ACHN (cell line): ENCODE measurements at places on chromosomes 12 and 14.

GRCh38 chr14:96205059-96205977, 679 bp downstream of the BDKRB2 start:
- DNase-seq = peak; percentile 2

DNA sequence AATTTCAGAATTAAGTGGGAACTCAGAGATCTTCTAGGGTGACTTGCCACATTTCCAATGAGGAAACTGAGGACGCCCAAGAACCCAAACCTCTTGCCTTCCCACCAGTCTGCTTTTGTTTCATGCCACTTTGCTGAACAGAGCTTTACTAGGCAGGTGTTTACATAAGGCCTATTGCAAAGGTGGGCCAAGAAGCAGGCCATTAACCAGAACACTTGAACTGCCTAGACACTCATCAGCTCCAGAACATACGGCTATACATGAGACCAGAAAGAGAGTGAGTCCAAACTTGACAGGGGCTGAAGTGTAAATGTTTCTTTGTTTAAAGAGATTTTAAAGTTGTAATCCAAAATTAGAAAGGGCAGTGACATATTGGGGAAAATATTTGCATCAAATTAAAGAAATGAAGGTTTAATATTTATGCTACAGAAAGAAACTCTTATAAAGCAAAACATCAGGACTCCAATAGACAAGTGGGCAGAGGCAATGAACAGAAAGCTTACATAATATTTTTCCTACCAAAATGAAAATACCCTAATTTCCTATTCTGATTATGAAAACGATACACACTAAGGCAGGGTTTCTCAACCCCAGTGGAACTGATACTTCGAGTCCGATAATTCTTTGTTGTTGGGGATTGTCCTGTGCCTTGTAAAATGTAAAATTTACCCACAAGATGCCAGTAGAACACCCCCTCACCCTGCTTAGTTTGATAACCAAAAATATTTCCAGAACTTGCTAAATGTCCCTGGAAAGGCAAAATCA, 11.7 kb downstream of the BATF start:
- no peak for DNase-seq

GRCh38 chr12:77374673-77375072, 309.3 kb upstream of the E2F7 start:
- no peak for DNase-seq

DNA sequence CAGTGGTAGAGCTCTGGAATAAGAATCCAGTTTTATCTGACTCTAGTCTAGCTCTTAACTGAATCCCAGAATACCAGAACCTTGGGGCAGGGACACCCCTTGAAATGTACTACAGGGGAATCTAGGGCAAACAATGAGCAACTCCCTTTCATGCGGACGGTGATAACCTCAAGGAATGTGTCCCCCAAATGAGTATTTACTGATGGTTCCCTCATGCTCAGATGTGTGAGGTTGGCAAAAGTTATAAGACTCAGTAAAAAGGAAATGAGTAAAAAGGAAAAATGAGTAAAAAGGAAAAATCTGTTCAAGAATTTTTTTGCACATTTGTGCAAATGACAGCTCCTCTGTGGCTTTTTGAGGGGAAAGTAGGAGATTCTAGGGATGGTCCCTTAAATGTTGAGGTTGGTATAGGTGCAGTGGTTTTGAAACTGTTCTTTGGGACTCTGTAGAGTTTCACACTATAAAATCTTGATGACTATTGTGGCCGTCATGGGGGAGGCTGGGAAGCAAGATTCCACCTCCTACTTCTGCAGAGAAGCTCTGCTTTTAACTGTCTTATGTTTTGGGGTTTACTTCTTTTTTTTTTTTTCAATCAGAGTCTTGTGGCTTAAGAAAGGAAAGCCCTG, 58.6 kb downstream of the NRXN3 start:
- DNase-seq = no peak

DNA sequence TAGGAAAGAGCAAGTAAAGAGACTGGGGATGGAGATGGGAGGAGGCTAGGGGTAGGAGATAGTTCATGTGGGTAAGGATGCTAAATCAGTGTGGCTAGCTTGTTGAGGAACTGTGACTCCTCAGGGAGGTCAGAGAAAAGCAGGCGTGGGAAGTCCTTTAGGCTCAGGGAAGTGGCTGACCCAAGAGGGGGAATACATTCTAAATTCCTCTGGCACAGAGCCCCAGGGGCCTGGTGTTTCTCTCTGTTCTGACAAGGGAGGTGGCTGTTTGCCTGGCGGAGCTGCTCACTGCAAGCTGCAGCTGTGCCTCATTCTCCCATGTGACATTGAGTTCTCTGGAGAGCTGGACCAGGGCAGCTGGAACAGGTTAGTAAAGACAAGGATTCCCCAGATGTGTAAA, 152.2 kb upstream of the SLC38A2 start:
- no peak for DNase-seq

GRCh38 chr14:94685681-94686485, 73.7 kb downstream of the SERPINA3 start:
- no peak for DNase-seq

DNA sequence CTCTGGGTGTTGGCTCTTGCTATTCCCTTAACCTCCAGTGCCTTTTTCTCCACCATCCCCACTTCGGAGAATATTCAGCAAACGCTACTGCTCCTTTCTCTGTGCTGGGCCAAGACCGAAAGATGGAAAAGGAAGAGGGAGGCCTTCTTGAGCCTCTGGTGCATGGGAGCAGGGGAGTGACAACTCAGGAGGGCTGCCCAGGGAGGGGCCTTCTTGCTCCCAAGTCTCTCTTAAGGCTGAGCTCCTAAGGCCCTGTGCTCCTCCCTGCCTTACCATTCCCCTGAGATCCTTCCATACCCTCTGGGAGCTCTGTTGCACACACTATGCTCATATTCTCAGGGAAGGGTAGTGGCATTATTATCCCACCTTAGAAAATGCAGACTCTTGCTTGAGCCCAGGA, 34.9 kb downstream of the SH2B3 start:
- no peak for DNase-seq

GRCh38 chr14:102777711-102778337, 575 bp downstream of the TRAF3 start:
- DNase-seq = no peak

- no peak for DNase-seq
These were observed at the start of gene SPTB for GRCh38 chr14:64879635-64880220. TSS of gene SPTB (minus strand) at chr14:64879907. CDS start at chr14:64823094, 56,813 bp downstream.

DNA sequence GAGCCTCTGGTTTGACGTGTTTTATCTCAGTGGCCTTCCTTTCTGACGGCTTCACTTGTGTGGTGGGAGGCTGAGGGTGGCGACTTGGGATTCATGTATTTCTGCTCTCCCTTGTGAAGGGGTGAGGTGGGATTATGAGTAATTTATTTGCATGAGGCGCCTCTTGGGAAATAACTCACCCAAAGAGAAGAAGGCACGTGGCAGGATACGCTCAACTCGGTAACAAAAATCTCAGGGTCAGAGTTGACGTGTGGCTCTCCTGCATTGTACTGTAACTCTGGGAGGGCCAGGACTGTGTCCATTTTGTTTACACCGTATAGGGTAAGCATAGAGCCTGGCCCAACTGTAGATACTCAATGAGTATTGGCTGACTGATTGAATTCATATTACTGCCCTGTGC, 14.6 kb upstream of the C1S start:
- no peak for DNase-seq

- DNase-seq = peak; percentile 71
These were observed 33.2 kb upstream of the PPP1R13B start for GRCh38 chr14:103880348-103881267.

GRCh38 chr12:107179871-107180270, 86.5 kb upstream of the CRY1 start:
- DNase-seq = no peak

DNA sequence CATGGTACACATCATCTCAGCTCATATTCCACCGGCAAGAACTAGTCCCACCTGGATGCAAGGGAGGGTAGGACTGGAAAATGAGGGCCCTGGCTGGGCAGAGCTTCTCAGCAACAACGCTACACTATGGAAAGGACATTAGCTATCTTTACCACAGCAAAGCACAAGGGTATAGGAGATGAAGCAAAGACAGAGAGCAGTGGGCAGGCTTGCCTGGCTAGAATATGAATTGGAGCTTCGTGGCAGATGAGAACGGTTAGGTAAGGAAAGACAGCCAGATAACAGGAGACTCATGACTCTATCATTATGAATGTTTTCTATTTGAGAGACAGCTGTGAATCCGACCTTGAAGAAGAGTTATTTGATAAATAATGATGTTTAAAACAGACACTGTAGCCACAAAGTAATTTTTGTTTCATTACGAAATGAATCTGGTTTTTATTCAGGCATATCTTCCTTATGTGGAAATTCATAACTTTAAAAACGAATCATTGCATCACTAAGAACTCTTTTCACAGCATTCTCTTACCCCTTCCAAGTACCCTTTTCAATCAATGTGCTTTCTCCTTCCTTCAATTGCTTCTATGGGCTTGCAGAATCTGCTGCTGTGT, 59.1 kb upstream of the PCED1B start:
- no peak for DNase-seq

- peak; percentile 70 for DNase-seq
These were observed 60.6 kb upstream of the ANO4 start for GRCh38 chr12:100733817-100734593.

DNA sequence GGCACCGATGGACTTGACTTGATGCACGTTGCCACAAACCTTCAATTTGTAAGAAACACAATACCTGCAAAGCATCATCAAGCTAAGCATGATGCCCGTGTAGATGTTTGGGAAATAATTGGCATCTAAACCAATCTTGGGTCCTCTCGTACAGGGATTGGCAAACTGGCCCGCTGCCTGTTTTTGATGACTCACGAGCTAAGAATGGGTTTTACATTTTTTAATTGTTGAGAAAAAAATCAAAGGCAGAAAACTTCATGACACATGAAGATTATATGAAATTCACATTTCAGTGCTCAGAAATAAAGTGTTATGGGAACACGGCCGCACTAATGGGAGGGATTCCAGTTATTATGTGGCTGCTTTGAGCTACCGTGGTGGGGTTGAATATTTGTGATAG, 10.9 kb downstream of the MTA1 start:
- DNase-seq = peak; percentile 11

DNA sequence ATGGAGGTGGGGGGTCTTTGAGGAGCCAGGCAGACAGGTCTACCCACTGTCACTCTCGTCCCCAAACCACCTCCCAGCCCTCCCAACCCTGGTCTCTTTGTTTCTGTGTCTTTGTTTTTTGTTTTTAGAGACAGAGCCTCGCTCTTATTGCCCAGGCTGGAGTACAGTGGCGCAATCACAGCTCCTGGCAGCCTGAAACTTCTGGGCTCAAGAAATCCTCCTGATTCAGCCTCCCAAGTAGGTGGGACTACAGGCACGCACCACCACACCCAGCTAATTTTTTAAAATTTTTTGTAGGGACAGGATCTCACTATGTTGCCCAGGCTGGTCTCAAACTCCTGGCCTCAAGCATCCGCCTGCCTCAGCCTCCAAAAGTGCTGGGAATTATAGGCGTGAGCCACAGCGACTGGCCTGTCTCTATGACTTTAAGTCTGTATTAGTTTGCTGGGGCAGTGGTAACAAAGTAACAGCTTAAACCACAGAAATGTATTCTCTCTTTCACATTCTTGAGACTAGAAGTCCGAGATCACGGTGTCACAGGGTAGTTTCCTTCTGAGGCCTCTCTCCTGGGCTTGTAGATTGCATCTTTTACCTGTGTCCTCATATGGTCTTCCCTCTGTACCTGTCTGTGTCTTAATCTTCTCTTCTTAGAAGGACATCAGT, 26.1 kb downstream of the DTX1 start:
- no peak for DNase-seq

- no peak for DNase-seq
These were observed 34.8 kb downstream of the KCNK13 start for GRCh38 chr14:90096566-90096965.

DNA sequence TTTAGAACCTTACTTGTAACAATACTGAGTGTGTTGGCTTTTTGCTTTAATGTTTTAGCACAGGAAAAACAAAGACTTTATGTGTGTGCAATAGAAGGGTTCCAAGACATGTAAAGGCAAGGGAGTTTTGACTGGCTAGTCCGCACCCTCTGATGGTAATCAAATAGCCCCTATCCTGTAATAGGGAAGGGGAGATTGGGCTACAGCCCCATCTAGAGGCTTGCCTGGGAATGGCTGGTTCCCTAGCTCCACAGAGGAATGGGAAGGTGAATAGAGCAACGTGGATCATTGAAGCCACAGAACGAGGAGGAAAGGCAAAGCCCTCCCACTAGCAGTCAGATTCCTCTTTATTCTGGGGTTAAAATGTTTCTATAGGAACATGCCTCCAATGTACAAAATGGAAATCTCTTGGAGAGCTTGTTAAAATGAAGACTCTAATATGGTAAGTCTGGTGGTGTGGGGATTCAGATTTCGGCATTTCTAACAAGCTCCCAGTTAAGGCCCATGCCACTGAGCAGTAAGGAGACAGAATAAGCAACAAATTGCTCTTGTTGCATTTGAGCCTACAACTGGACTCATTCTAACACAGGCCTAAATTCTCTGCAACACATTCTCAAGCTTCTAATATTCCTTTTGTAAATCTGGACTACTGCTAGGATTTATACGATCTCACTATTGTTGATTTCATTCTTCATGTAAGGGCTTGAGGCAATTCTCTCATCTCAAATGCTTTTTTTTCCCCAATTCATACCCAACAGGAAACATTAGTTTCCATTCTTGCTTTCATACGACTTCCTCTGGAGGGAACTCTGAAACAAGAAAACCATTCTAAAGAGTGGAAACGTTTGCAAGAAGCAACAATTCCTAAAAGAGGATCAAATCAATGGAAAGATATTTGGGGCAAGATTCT, 57.1 kb downstream of the NIN start:
- DNase-seq = peak; percentile 49

DNA sequence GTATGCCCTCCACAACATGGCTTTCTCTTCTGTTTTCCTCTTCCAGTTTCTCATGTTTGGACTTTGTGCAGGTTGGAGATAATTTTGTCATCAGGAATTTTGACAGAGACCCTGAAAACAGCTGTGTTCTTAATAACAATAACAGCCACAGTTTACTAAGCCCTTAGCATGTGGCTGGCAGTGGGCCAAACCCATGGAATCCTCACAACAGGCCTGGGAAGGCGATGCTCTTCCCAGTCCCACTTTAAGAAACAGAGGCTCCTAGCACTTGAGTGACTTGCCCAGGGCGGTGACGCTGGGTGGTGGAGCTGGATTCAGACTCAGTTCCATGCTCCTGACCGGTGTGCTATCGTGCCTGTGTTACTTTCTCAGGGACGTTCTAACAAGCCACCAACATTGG, 20.1 kb upstream of the PLEKHG3 start:
- no peak for DNase-seq

- no peak for DNase-seq
These were observed 78.1 kb downstream of the C14orf132 start for GRCh38 chr14:96117101-96117897.

GRCh38 chr14:63573581-63573980, 30.4 kb upstream of the PPP2R5E start:
- no peak for DNase-seq

GRCh38 chr14:55075628-55076175, 24.3 kb downstream of the MAPK1IP1L start:
- no peak for DNase-seq

- DNase-seq = no peak
These were observed 113.7 kb downstream of the RAD51B start for GRCh38 chr14:67933266-67933665.

GRCh38 chr12:96365604-96366380, 34.4 kb downstream of the CDK17 start:
- no peak for DNase-seq

- no peak for DNase-seq
These were observed 21.4 kb upstream of the NCOR2 start for GRCh38 chr12:124588751-124589267.

GRCh38 chr12:69886109-69886508, 61.1 kb downstream of the MYRFL start:
- no peak for DNase-seq

- DNase-seq = no peak
These were observed 62.8 kb upstream of the OSBPL8 start for GRCh38 chr12:76622351-76622750.

- DNase-seq = no peak
These were observed 609.0 kb upstream of the STXBP6 start for GRCh38 chr14:25658988-25659387.
